ENCODE measurements at places on chromosomes 12 and 14.

GRCh38 chr12:25793196-25793595 is 165.3 kb upstream of the RASSF8 start:
- DNase-seq, result no peak

DNA sequence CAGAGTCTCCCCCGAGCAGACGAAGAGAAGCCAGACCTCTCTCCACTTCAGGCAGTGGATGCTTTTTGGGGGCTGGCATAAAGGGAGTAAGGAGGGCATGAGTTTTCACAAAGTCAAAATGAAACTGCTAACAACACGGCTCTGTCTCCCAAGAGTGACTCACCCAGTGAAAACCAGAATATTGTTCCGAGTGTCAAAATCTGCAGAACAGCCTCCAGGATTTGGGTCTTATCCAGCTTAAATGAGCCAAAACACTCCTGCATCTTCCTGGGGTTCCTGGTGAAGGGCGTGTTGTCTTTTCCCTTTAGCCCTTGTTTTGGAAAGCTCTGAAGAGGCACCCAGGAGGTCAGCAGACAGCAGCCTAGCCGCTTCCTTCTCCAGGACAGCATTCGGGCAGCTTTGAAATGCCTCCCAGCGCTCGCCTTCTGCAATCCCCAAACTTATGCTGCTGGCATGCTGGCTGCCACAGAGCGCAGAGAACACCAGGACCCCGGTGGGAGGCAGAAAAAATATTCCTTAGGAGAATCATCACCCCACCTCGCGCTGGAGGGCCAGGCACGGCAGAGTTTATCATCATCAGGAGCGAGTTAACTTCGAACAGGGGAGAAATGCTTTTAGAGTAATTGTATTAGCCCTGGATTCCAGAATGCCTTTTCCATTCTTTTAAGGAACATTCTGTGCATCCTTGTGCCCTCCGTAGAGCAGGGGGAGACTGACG is 117.7 kb upstream of the NCOR2 start:
- no peak for DNase-seq

DNA sequence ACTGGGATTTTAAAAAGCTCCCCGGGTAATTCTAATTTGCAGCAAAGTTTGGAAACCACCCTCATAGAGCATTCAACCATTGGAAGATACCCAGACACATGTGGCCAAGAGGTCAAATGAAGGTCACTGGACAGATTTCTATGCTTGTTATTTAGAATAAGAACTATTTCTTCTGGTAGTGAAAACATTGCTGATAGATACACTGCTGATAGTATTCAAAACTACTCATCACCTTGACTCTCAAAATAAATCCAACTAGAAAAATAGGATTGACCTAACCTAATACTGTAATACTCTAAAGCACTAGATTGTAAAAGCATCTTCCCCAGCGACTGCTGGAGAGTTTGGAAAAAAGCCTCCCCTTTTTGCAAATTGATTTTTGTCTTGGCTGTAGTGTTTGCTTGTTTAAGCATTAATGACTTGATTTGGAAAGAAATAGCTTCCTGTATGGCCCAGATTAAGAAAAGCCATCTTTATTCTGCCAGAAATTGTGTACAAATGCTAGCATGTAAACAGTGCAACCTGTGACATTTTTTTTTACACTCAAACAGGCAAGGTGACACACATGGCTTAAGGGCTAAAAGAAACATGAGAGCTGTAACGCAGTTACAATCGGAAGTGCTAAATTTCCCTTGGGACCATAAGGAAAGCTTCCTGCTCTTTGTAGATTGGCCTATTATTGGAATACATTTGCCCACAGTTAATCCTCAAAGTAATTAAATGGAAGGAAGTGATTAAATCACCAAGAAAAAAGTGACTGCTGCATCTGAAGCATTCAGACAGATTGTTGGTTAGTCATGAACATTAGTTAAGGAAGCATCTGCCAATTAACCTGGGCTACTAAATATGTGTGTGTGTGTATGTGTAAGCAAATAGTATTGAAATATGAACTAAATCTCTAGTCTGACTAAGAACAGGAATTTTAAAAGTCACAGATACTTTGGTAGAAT is 356.5 kb upstream of the ATP2B1 start:
- peak; percentile 10 for DNase-seq

DNA sequence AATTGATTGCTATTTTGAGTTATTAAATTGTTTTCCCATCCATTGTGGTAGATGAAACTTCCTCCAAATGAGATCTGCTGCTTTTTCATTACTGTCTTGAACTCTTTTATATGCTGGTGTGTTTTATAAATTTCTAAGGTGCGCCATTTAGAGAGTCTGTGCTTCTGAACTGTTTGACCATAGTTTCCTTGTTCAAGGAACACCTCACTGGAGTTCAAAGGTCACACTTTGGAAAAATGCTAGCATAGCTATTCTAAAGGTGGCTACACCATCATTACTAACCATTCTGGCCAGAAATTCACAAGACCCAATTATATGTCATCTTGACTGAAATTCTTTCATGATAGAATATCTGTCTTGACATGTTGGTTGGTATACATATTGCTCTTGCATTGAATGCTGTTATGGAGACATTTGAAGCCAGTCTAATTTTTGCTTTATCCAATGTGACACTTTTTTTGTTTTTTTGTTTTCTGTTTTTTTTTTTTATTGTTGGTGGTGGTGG is 269.5 kb downstream of the PAWR start:
- DNase-seq, result no peak

GRCh38 chr12:109982210-109982609 is 14.0 kb downstream of the GIT2 start:
- no peak for DNase-seq

- no peak for DNase-seq
These were observed 59.6 kb downstream of the PRKCH start for GRCh38 chr14:61380984-61381383.

DNA sequence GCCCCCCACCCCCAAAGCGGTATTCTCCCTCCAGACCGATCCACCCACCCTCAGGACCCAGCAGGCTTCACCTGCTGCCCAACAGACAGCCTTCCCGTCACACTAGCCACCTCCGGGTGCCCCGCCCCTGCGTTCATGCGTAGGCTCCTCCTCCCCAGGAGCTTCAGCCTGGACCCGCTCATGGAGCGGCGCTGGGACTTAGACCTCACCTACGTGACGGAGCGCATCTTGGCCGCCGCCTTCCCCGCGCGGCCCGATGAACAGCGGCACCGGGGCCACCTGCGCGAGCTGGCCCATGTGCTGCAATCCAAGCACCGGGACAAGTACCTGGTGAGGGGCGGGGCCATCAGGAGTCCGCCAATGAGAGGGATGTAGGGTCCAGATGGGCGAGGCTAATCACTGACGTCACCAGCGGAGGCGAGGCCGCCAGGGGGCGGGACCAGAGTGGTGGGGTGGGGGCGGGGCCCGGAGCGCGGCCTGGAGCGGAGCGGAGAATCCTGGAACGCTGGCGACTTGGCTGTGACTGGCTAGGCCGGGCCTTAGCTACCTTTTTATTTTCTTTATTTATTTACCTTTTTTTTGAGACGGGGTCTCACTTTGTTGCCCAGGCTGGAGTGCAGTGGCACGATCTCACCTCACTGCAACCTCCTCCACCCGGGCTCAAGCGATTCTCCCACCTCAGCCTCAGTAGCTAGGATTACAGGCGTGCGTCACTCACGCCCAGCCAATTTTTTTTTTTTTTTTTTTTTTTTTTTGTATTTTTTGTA is 4.4 kb downstream of the TNS2 start:
- DNase-seq, result peak; percentile 48

DNA sequence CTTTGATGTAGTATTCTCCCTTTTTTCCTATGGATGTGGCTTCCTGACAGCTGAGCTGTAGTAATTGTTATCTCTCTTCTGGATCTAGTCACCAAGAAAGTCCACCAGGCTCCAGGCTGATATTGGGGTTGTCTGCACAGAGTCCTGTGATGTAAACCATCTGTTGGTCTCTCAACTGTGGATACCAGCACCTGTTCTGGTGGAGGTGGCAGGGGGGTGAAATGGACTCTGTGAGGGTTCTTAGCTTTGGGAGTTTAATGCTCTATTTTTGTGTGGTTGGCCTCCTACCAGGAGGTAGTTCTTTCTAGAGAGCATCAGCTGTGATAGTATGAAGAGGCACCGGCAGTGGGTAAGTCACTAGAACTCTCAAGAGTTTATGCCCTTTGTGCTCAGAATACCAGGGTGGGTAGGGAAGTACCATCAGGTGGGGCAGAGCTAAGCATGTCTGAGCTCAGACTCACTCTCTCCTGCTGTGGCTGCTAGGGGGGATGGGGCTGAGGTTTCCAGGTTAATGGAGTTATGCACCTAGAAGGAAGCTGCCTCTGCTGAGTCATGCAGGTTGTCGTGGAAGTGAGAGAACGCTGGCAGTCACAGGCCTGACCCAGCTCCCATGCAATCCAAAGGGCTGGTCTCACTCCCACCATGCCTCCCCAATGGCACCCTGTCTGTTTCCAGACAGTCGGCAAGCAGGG is 3.0 kb upstream of the TAS2R14 start:
- DNase-seq, result no peak

DNA sequence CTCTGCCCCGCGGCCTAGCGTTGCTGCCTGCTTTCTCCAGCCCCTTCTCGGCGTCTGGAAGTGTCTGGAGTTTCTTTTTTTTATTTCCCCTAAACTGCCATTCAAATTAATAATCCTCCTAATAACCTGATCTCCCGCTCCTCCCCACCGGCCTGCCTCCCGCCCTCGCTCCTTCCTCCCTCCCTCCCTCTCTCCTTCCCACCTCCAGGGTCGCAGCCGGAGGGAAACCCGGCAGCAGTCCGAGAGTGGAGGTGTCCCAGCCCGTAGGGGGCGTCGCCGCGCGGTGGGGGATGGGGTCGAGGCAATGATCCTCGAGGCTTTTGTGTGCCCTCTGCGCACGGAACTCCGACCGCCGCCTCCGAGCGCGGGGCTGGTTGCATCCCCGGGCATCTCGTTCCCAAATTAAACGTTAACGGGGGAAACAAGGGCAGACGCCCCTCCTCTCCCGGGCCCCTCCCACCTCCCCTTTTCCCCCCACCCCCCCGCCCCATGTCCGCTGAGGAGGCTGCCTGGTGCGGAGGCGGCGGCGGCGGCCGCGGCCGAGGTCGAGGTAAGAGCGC is 1.0 kb upstream of the SOCS2 start:
- DNase-seq, result no peak

- no peak for DNase-seq
These were observed 65.1 kb upstream of the ETV6 start for GRCh38 chr12:11584221-11584855.

DNA sequence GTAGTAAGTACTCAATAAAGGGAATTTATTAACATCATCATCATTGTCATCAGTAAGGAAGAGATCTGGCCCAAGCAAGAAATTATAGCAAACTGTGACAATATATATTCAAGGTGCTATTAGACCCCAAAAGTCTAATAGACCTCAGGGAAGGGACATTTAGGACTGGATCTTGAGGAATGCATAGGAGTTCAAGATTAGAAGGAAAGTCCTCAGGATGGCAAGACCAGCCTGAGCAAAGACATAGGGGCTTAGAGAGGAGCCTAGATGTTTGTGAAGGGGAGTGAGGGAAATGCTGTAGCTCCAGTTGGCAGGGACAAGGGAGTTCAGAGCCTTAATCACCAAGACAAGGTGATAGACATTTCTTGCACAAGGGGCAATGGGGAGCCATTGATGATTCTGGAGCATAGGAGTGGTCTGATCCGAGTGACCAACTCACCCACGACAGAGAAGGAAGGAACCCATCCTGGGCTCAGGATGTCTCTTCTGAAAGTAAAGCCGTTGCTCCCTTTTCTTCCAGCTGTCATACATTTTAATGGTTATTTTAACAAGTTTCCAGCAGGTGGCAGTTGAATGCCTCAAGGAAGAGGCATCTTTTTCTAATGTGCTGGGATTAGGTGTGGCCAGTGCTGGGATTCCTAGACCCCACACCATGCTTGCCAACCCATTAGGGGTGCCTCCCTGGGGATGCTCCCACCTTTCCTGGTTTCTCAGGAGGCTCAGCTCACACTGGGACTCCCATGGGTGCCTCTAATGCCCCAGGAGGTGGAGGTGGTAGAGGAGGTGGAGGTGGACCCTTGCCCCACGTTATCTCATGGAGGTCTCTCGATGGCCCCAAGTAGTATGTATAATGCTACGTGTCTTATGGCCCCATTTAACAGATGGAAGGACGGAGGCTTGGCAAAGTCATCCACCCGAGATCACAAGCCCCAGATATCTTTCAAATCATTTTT is 37.8 kb downstream of the PHETA1 start:
- DNase-seq, result peak; percentile 10

GRCh38 chr12:110889361-110889760 is 31.0 kb downstream of the MYL2 start:
- DNase-seq, result no peak

GRCh38 chr14:39428118-39428517 is 4.1 kb downstream of the FBXO33 start:
- DNase-seq, result no peak

DNA sequence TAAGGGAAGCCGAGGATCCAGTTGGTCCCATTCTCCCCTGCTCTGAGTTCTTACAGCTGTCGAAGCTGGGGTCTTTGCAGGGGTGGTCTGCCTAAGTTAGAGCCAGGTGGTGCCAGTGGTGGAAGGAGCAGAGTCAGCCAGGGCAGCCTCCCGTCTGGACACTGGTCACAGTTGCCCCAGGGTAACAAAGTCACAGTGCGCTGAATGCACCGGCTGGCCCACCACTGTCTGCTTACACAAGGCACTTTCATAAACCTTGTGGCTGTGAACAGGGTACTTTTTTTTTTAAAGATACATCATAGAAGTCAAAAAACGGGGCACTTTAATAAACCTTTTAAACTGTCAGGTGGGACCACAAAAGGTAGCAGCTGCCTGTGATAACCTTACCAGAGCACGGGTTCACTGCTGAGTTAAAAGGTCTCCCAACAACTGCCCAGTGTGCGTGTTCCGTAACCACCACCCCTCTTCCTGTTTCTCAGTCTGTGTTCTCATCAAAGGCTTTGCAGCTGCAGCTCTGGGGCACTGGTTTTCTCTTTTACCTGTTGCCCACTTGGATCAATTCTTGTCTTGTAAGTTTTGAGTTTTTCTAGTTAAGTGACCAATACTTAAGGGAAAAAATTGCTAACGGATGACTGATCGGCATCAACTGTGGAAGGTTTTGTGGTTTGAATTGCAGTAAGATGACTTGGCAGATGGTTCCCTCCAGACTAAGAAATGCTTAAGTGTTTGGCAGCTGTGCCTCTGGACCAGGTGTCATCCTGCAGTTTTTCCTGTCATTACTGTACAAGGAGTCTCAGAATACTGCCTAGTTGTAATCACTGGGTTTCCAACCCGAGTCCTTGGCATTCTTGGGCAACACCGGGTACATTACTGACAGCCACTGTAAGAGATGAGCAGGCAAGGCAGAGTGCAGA is 55.9 kb downstream of the DYNC1H1 start:
- DNase-seq, result no peak

- DNase-seq, result no peak
These were observed 14.2 kb upstream of the PLEKHA5 start for GRCh38 chr12:19115285-19115684.

GRCh38 chr12:124490584-124491305 is 76.7 kb downstream of the NCOR2 start:
- no peak for DNase-seq

- no peak for DNase-seq
These were observed 395.5 kb downstream of the ZFP36L1 start for GRCh38 chr14:68397371-68397811.

DNA sequence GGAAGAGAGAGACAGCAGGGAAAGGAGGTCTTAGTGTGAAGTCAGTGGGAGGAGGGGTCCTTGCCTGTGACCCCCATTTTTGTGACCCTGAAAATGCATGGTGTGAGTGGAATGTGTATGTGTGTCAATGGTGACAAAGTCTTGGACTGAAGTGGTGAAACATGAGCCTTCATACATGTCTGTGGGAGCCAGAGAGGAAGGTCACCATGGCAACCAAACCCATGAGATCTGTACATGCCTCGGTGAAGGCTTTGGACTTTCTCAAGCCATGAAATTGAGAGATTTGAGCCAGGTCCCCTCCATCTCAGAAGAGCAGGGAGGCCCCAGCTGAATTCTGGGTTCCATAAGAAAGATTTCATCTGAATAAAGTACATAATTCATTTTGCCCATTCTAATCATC is 108.7 kb downstream of the TTC8 start:
- DNase-seq, result no peak
